Pons (tissue), 1 donor: ENCODE measurements at places on chromosomes 11 and 22.
A peak's percentile ranks its signal among the peaks of the same experiment; 100 is the strongest.

- no peak for DNase-seq
Observed at GRCh38 chr11:118033443-118033842, 43.4 kb upstream of the TMPRSS4 start.

DNA sequence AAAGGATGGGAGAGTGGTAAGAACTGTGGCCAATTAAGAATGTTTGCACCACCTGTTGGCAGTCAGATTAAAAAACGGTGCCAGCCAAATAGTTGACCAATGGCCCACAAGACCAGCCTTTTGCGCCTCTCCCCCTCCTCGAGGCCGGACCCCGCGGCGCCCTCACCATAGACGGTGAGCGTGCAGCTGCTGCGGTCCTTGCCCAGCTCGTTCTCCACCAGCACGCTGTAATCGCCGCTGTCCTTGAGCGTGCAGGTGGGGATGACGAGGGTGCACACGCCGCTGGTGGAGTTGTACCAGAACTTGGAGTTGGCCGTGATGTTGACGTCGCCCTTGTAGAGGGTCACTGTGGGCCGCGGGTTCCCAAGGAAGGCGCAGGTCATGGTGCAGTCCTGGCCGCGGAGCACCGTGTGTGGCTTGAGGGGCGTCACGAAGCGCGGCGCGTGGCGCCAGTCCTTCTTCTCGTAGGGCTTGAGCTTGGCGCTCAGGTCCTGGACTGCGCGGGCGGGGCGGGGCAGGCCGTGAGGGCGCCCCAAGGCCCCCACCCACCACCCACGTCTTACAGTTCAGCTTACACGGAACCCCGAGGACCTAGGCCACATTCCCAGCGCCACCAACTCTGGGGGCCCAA is 7.2 kb downstream of the TMEM86A start:
- DNase-seq, result peak; percentile 22

DNA sequence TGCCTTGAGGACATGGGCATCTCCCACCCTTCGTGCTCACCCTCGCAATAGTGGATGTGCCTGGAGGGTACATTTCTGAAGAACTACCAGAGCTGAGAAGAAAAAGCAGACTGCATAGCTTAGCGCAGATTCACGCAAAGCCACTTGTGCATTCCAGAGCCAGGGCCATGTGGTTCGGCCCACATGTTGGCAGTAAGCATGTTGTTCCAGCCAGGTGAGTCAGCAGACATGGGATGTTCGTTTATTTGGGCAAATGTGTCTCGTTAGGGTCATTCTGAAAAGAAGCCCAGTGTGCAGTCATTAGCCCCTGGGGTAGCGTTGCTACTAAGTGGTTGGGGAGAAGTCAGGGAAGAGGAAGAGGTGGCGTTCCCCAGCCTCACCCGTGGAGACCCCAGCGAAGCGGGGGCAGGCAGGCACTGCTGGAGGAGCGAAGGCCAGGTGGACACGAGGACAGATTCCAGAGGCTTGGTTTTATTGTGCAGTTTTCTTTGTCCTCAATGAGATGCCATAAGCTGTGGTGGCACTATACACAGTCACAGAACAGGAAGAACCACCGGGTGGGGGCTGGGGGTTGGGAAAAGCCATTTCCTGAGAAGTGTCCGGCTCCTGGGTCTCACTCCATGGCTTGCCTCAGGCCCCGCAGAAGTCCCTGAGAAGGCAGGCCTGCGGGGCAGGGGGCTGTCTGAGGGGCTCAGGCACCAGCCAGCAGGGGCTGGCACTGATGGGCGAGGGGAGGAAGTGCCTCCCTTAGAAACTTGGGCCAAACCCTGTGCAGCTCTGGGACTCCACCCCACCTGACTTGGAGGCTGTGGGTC is 5.0 kb downstream of the THY1 start:
- DNase-seq, result no peak

DNA sequence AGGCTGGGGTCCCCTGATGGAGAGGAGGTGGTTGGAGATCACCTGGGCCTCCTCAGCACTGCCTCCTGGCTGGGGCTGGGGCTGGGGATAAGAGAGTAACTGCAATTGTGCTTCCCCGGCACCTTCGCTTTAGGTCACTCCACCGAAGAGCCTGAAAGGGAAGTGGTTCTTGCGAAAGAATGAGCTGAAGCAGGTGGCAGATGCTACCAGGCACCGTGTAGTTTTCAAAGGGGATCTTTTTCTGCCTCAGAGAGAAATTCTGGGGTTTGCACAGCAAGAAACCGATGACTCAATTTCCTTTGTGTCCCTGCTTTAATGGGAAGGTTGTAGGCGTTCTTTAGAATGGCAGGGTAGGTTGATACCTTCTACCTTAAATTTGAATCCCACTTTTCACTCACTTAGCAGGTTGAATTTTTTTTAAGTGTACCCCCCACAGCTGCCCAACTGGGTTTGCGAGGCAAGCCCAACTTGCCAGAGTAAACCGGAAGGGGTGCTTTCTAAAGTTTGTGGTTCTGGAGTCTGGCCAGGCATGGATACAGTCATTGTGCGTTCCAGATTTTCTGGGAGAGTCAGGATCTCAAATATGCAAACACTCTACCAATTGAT is 5.3 kb downstream of the CD44 start:
- no peak for DNase-seq

GRCh38 chr22:34976474-34976873 is 89.5 kb upstream of the ISX start:
- DNase-seq, result no peak

- DNase-seq, result peak; percentile 19
Observed at GRCh38 chr11:118437208-118438125, 1.2 kb downstream of the KMT2A start.

- DNase-seq, result no peak
Observed at GRCh38 chr11:120590472-120590871, 78.9 kb downstream of the GRIK4 start.

- DNase-seq, result no peak
Observed at GRCh38 chr22:38973289-38974169, 8.6 kb upstream of the APOBEC3B start.

- DNase-seq, result peak; percentile 33
Observed at GRCh38 chr11:131038597-131038996, 122.3 kb upstream of the SNX19 start.

GRCh38 chr11:129348813-129349212 is 26.8 kb upstream of the BARX2 start:
- no peak for DNase-seq

DNA sequence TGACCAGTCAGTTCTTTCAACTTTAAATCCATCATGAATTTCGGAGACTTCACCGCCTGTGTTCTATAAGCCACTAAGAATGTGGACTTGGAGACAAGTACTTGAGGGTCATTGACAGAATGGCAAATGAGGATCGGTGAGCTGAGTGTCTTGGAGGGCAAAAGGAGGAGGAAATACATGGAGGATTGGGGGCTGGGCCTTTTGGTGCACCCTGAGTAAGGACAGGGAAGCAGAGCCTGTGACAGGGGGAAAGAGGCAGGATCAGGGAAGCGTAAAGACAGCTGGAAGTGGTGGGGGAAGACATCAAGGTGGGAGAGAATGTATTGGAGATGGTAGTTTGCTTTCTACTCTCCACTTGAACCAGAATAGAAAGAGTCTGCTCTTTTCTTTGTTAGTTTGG is 70.4 kb upstream of the MTMR2 start:
- no peak for DNase-seq

DNA sequence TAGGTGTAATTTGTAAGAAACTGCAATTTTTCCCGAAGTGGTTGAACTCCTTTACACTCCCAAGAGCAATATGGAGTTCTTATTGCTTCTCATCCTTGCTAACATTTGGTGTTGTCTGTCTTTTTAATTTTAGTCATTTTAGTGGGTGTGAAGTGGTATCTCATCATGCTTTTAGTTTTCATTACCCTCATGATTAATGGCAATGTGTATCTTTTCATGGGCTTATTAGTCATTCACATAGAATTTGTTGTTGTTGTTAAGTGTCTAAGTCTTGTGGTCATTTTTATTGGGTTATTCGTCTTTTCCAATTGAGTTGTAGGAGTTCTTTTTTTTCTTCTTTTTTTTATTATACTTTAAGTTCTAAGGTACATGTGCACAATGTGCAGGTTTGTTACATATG is 238.3 kb upstream of the SESN3 start:
- DNase-seq, result no peak

GRCh38 chr11:128803011-128803410 is 64.1 kb downstream of the KCNJ1 start:
- no peak for DNase-seq

GRCh38 chr11:21142007-21142406 is 472.6 kb downstream of the NELL1 start:
- DNase-seq, result no peak

GRCh38 chr11:94521684-94522083 is 9.4 kb downstream of the C11orf97 start:
- DNase-seq, result peak; percentile 22

DNA sequence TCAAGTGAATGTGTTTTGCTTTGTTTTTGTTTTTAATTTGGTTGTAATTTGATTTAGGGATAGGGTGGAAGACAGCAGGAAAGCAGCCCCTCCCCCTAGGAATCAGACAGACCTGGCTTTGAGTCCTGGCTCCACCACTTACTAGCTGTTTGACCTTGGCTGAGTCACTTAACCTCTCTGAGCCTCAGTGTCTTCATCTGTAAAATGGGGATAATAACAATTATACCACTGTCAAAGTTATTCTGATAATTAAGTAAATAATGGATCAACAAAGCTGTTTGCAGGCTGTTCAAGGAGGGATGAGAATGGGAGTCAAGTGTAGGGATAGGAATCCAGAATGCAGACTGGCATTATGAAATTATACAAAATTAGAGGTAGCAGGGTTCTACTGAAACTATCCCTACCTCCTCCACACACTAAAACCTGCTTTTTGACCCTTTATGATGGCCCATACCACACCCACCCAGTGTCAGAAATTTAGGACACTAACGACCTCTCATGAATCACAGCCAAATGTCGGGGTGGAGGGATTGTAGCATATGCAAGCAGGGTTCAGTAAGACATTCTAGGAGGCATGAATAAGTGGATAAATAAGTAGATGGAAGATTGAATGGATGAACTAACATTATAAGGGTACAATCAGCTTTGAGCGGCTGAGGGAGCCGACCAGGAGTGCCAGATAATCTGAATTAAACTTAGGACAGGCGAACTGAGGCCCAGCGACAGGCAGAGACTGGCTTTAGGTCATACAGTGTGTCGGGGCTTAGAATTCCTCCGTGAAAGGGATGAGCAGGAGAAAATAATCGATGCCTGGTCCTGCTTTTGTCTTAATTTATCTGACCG is 974 bp downstream of the ANAPC15 start:
- DNase-seq, result no peak

GRCh38 chr11:41816396-41816795 is 356.9 kb upstream of the LRRC4C start:
- DNase-seq, result no peak

DNA sequence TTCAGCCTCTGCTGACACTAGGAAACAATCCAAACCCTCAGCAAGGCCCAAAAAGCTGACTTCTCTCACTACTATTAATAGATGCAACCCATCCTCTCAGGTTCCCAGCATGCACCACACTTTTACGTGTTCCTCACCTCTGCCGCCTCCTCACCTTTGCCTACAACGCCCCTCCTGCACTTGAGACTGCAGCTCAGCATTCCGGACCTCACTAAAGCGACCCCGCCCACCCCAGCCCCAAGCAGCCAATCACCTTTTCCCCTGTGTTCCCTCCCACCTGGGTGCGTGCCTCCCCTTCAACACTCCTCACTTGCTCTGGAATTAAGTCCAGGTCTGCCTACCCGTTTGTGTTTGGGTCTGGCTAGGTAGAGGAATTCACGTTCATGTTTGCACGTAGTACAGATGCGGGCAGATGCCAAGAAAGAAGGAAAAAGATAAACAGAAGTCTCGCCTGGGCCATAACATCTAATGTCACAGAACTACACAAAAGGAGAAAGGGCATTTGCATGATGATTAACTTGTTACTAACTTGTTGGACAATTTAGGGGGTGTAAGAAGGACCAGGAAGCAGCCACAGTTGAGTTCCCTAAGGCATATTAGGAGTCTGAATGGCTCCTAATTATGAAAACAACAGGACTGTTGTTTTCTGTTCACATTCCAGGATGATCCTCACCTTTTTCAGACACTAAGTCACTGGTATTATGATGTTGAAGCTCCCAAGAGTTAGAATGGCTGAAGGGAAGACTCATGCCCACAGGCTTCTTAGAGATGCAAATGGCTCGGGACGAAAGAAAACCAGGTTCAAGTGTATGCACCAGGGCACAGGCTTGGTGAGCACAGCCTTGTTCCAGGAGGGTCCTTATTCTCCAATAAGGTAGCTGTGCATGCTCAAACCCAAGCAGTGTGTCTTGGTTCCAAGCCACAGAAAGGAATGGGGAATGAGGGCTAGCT is 102.2 kb downstream of the MICAL3 start:
- DNase-seq, result no peak

- no peak for DNase-seq
Observed at GRCh38 chr11:69984457-69985261, 93.5 kb upstream of the ANO1 start.

GRCh38 chr11:65308281-65308891 is 6.3 kb upstream of the CDC42EP2 start:
- no peak for DNase-seq

DNA sequence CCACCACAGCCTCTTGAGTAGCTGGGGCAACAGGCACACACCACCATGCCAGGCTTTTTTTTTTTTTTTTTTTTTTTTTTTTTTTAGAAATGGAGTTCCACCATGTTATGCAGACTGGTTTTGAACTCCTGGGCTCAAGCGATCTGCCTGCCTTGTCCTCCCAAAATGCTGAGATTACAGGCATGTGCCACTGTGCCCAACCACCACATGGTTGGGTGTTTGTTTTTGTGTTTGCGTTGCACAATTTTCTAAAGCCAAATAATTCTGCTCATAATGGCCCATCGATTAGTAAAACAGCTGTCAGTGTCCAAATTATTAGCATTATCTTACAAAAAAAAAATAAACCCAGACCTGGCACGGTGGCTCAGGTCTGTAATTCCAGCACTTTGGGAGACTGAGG is 65.8 kb downstream of the DDIAS start:
- DNase-seq, result no peak

- DNase-seq, result no peak
Observed at GRCh38 chr11:79182794-79183193, 258.0 kb downstream of the TENM4 start.

- no peak for DNase-seq
Observed at GRCh38 chr11:93081694-93082093, 112.2 kb downstream of the MTNR1B start.

GRCh38 chr22:22704156-22704946 is 59.9 kb downstream of the GGTLC2 start:
- DNase-seq, result no peak
